Stimulated activated CD4-positive, alpha-beta T cell treated with anti-CD3 and anti-CD28 coated beads, Interleukin-2, amount 100 ng/mL, for 48 hours (primary cell): ENCODE measurements at places on chromosomes 6 and 20.

DNA sequence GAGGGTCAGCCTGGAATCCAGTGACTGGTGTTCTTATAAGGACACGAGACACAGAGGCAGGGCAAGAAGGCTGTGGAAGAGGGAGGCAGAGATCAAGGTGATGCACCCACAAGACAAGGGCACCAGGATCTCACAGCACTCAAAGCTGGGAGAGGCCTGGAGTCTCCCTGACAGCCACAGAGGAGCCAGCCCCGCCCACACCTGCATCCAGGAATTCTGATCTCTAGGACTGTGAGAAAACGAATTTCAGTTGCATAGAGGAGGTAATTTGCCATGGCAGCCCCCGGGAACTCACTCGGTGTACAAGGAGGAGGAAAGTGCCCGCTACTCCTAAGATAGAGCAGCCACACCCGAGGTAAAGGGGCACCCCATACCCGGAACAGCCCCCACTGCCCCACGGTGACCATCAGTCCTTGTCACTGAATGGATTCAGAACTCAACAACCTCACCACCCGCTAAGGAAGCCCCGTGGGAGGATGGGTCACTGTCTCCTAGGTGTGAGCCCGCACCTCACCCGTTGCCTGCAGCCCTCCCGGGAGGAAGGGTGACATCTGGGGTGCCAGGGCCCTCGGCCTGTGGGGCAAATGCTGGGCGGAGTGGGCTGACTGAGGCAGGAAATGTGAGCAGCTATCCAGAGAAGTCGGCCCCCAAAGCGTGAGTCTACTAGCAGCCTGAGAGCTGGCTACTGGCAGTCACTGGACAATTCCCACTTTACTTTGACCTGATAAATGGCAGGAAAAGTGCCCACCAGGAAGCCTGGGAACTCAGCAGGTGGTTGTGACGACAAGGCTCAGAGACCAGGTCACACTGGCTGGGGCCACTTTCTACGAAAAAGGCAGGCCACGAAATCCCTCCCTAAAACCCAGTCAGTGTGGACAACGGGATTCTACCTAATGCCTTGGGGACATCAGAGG lies 22.4 kb downstream of the DLL1 start:
- no peak for DNase-seq

DNA sequence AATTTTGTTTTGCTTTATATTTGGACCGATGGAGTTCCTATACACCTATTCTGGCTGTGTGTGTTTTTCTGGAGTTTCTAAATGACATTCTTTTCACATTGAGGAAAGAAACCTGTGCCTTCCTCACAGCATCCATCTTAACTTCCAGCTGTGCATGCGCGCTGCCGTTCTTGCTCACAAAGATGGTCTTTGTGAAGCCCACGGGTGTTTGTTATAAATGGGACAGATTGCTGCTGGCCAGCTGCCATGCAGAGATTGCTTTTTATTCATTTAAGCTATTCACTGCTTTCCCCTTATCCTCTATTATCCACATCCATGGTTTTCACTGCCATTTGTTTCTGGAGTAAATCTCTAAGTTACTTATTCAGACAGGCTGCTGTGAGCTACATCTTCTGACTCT lies 54.2 kb downstream of the SYNDIG1 start:
- DNase-seq, result no peak

DNA sequence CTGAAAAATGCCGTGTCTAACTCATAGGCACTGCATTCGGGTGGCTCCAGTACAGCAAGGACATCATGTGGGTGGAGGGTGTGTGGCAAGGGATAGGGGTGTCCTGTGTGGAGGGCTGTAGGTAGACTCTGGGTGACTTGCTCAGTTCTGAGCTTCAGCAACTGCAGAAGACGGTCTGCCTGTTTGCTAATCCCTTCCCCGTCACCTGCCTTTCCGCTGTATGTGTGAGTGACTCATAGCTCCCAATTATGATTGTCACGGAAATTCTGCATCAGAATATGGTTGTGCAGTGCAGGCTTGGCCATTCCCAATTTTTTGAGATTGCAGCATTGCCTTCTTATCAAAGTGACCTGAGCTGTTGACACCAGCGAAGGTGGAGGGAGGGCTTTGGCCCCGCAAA lies 174.3 kb downstream of the CDH4 start:
- no peak for DNase-seq

DNA sequence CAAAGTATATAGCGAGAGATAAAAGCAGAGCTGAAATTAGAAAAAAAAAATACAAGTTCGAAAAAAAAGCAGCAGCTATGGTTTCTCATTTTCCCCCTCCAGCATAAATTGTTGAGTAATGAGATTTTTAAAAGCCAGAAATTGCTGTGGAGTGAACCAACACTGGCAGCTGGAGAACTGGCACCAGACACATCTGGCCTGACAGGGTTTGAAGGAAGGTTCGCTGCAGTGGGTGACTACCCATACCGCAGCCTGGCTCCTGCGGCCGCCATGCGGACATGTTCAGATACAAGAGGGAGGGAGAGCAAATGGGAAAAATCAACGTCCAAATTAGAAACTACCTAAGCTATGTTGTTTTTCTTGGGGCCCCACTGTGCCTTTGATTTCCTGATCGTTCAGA lies 3.3 kb downstream of the APCDD1L start:
- DNase-seq, result no peak

- no peak for DNase-seq
Measured at GRCh38 chr6:145427232-145427631, 308.1 kb downstream of the EPM2A start.

GRCh38 chr6:97176468-97176867 lies 106.5 kb downstream of the MMS22L start:
- DNase-seq, result no peak

DNA sequence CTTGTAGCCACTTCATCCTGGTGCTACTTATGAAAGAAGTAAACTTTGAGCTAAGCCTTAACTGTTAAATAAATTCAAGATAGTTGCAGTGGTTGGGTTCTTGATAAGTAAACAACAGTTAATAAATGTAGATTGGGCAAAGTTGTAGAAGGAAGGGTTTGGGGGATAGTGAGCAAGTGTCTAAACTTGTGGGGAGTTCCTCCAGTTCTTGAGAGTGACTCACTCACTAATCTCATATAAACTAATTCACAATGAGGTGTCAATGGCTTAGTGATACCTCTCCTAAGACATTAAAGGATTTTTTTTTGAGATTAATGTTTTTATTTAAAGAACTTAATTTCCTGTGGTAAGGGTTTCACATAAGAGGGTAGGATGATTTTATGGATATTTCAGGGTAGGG lies 507.4 kb downstream of the BMP2 start:
- DNase-seq, result no peak

DNA sequence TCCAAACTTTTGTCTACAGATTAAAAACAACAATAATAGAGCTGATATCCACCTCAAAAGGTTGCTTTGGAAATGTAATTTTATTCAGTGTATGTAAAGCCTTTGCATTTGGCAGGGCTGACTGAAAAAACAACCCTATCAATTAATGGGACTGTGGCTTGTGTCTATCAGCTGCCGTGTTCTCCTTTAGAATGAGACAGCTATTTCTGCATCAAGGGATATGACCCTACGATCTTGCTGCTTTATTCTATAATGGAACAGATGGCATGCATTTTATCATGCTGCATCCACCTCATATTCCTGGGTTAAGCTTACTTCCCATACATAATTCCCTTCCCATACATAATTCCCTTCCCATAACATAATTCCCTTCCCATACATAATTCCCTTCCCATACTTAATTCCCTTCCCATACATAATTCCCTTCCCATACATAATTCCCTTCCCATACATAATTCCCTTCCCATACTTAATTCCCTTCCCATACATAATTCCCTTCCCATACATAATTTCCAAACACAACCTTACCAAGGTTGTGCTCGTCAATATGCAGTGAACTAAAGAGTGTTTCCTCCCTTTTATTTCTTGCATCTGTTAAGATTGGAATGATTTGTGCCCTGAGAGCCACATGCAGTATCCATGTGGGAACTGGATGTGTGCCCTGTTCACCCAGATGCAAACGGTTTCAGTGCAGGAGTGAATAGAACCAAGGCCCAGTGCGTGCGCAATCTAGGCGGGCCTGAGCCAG lies 26.8 kb downstream of the SERPINB6 start:
- DNase-seq, result no peak

DNA sequence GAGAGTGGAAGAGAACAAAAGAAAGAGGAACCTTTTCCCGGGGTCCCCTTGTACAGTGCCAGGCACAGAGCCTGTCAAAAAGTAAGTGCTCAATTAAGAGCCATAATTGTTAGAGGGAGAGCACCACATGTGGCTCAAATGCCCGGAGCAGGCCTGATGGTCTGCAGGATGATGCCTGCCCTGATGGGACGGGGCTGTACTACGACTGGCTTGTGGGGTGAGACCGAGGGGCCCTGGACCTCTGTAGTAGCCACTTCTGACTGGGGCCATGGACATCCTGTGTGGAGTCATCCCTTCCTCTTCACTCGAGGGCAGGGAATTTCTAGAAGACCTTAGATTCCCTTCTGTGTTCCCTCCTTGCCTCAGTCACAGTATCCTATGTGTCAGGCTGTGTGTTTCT lies 47.9 kb downstream of the KCNK5 start:
- DNase-seq, result no peak

- no peak for DNase-seq
Measured at GRCh38 chr20:62823688-62824475, 7.0 kb downstream of the COL9A3 start.

- no peak for DNase-seq
Measured at GRCh38 chr20:40652441-40652987, 36.5 kb downstream of the MAFB start.

DNA sequence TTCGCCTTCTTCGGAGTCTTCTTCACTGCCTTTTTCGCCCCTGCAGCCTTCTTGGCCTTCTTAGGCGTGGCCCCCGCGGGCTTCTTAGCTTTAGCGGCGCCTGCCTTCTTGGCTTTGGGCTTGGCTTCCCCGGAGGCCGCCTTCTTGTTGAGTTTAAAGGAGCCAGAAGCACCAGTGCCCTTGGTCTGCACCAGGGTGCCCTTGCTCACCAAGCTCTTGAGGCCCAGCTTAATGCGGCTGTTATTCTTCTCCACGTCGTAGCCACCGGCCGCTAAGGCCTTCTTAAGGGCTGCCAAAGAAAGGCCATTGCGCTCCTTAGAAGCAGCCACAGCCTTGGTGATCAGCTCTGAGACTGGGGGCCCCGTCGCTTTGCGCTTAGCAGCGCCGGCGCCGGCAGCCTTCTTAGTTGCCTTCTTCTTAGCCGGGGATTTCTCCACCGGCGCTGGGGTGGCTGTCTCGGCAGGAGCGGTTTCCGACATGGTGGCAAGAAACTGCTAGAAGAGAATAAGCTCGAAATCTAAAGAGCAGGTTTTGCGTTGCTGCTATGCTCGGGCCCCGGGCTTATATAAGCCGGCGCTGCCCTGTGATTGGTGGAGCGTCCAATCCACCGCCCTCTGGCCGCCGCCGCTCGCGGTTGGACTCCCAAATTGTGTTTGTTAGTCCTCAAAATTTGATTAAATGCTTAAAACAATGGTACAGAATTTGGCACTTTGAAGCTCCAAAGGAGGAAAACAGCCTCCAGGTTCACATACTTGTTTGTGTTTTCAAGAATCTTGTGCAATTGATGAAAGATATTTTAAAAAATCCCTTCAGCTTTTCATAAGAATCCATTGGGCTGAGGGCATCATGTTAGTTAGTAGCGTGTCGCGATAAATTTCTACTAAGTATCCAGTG lies 44.9 kb downstream of the OR2B2 start:
- peak; percentile 85 for DNase-seq

DNA sequence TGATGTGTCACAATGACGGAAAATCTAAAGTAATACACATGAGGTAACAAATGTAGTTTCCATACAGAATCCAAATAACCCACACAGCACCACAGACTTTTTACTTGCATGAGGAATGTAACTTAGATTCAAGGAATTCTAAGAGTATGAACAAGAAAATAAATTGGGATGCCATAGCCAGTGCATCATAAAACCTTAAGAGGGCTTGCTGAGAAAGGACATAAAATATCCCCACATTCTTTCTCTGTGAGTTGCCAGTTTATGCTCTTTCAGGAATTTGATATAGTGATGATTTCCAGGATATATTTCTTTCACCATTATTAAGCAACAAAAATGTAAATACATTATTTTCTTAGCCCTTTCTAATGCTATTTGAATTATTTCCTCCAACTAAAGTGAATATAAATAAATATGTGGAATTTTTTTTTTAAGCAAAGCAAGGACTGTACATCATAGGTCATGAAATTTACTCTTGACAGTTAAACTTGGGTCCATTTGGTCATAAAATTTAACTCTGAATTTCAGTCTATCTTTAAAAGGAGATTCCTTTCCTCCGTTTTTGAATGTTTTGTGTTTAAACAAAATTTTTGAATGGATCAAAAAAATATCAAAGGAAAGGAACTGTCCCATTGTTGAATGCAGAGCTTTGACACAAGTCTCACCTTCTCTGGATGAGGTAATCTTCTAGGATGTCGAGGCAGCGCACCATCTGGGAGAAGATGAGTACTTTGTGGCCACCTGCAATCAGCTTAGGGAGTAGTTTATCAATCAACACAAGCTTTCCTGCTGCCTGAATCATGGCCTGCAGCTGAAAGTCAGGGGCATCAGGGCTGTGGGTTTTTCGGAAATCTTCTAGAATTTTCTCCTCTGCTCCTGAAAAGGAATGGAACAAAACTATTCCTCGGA lies 116.3 kb upstream of the EMILIN3 start:
- DNase-seq, result no peak

- no peak for DNase-seq
Measured at GRCh38 chr6:116649129-116649528, 19.4 kb downstream of the ZUP1 start.

DNA sequence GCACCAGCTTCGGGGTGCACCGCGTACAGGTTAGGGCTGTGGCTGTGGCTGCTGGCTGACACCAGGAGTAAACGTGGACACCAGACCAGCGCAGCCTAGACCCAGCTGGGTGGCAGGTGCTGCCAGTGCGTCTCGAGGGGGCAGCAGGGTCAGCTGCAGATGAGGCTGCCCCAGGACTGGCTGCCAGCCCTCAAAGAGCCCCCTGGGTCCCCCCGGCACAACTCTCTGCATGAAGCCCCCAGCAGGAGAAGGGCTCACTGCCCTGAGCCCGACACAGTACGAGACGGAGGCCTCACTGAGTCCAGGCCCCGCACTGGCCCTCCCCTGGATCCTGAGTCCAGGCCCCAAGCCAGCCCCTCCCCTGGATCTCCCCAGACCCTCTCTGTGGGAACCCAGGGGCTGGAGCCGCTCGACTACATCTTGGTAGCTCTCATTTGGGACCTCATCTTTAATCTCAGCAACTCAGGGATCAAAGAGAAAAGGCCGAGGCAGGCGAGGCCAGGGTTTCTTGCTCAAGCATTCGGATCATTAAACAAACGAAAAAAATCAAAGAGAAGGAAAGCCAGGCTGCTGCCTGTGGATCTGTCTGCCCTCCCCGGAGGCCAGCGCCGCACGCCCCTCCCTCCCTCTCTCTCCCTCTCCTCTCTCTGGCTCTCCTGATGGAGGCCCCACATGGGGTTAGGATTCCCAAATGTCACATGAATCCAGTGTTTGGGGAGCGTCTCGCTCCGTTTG lies 7.0 kb upstream of the NKAIN4 start:
- DNase-seq, result no peak
